ENCODE measurements at places on chromosomes 7 and 10.

- DNase-seq: no peak
Observed at GRCh38 chr10:84214612-84215235, 10.6 kb downstream of the LRIT2 start.

DNA sequence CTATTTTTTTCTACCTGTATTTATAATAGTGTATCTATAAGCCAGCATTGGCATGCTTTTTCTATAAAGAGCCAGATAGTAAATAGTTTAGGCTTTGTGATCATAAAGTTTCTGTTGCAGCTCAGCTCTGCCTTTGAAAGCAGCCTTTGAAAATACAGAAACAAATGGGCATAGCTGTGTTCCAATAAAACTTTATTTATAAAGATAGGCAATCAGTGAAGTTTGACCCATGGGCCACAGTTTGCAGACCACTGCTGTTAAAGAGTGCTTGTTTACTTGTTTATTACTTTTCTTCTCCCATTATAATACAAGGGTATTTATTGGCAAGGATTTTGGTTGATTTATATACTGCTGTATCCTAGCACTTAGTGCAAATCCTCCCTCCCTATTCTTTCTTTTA is 72.5 kb downstream of the SRI start:
- no peak for DNase-seq

DNA sequence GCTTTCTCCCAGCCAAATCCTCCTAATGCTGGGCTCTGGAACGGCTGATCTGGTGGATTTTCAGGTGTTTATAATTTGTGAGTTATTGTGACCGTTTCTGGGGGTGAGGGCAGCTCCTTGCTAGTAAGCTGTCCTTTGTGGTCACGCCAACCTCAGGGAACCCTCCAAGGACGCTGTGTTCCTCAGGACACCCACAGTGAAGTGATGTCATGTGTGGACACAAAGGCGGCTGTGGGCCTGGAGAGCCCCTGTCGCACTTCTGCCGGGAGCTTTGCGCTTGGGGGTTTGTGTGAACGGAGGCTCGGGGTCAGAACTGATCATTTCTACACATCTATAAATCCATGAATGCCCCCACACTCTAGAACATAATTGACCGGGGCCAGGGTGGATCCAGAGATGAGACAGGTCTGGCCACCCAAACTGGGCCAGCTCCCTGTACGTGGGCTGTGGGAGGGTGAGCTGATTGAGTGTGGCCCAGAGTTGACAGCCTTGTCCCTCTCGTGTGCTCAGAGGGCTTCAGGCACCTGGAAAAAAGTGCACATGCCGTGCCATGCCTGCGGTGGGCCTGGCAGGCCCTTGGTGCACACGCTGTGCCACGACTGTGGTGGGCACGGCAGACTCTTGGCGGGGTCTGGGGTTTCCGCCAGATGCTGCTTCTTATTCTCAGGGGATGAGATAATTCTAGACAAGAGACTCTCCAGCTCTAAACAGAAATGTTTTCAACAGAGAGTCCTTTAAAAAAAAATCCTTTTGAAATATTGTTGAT is 130.2 kb downstream of the VIPR2 start:
- DNase-seq: no peak

DNA sequence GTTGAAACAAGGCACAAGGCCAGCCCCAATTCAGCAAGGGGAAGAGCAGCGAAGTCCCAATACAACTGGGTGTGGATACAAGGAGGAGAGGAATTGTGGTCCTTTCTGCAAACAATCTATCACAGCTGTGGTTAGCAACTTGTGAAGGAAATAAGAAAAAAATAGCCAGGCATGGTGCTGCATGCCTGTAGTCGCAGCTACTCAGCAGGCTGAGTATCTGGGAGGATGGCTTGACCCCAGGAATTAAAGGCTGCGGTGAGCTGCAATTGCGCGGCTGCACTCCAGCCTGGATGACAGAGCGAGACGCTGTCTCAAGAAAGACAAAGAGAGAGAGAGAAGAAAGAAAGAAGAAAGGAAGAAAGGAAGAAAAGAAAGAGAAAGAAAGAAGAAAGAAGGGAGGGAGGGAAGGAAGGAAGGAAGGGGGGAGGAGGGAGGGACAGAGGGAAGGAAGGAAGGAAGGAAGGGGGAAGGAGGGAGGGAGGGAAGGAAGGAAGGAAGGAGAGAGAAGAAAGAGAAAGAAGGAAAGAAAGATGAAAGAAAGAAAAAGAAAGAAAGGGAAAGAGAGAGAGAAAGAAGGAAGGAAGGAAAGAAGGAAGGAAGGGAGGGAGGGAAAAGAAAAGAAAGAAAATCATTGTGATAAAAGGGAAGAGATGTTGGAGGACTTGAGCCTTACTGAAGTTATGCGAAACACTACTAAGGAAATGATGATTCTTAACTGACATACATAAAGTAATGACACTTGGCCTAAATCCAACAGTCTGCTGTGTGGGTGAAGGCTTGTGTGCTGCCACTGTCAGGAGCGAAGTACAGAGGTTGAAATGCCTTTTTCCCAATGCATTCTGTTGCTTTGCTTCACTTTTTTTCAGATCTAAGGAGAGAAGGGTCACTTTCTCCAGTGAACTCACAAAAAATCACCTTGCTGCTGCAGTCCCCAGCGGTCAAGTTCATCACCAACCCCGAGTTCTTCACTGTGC is 117.0 kb upstream of the STK17A start:
- no peak for DNase-seq

DNA sequence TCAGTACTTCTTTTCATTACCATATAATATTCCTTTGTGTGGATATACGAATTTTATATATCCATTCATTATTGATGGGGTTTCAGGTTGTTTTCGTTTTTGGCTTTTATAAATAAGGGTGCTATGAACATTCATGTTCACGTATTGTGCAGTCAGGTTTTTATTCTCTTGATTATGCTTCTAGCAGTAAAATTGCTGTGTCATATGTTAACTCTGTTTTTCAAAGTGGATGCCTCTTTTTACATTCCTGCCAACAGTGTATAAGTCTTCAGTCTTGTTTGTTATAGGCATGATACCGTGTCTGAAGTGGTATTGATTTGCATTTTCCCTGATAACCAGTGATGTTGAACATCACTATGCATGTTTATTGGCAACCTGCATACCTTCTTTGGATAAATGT is 127.1 kb upstream of the CNTNAP2 start:
- DNase-seq: no peak

GRCh38 chr7:4561795-4562194 is 120.3 kb upstream of the FOXK1 start:
- no peak for DNase-seq

GRCh38 chr7:1698951-1699350 is 28.9 kb downstream of the ELFN1 start:
- DNase-seq: no peak

- DNase-seq: no peak
Observed at GRCh38 chr10:89613582-89613981, 31.5 kb downstream of the PANK1 start.

- no peak for DNase-seq
Observed at GRCh38 chr10:97961945-97962344, 68.5 kb downstream of the CRTAC1 start.

GRCh38 chr7:750111-750905 is 23.2 kb upstream of the PRKAR1B start:
- no peak for DNase-seq

- no peak for DNase-seq
Observed at GRCh38 chr10:48450741-48451466, 144.4 kb downstream of the MAPK8 start.

GRCh38 chr7:18913106-18913505 is 204.3 kb downstream of the TWIST1 start:
- no peak for DNase-seq

DNA sequence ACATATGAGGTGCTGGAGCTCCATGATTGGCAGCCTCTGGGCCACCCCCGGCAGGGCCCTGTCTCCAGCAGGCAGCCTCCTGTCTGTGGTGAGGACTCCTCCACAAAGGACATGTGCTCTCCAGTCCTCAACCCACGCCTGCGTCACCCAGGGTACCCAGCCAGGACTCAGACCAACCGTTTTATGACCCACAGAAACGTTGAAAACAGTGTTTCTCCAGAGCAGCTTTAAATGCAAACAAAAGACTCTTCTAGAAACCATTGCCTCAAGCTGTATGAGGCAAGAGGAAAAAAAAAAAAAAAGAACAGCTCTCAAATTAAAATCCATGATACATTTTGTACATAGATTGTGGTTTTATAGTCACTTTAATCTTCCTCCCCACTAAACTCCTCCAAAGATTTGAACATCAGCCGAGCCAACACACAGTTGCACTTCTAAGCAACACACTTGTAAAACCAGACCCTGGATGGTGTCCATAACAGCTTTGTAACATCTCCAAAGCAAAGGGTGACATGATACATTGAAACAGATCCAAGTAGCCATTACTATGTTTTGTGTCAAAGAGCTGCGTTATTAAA is 175.0 kb upstream of the LYZL2 start:
- DNase-seq: no peak

DNA sequence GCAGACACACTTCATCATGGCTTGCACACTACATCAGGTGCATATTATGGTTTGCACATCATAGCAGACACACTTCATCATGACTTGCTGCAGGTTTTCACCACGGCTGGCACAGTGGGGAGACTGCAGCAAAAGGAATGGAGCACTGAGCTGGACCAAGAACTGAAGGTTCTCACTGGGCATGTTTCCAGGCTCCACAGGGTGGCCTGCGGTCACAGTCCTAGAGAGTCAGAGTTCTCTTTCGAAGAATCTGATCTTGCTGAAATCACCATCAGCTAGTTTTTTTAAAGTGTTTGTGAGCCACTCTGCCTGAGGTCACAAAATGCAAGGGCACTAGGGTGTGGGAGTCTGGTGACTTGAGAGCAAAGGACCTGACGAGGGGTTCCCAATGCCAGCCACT is 140.4 kb upstream of the NPY start:
- no peak for DNase-seq

DNA sequence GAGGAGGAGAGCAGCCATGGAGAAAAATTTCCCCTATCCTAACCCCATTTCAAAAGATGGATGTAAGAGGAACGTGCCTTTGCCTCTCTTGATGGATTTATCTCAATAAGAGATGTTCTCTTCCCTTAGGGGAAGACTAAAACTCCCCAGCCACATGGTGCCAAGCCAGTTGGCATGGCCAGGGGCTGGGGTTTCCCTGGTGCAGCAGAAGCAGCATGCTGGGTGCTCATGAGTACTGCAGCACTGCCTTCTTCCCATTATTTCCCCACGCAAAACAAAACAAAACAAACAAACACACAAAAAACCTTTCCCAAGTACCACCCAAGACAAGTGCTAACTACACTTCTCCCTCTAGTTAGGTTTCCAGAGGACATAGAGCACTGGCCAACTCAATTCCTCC is 97.2 kb downstream of the DOCK4 start:
- no peak for DNase-seq
